HL-60 (cell line): ENCODE measurements at places on chromosomes 7 and 10.

- no peak for DNase-seq
Measured at GRCh38 chr10:43806831-43807640, 158.4 kb upstream of the ZNF32 start.

DNA sequence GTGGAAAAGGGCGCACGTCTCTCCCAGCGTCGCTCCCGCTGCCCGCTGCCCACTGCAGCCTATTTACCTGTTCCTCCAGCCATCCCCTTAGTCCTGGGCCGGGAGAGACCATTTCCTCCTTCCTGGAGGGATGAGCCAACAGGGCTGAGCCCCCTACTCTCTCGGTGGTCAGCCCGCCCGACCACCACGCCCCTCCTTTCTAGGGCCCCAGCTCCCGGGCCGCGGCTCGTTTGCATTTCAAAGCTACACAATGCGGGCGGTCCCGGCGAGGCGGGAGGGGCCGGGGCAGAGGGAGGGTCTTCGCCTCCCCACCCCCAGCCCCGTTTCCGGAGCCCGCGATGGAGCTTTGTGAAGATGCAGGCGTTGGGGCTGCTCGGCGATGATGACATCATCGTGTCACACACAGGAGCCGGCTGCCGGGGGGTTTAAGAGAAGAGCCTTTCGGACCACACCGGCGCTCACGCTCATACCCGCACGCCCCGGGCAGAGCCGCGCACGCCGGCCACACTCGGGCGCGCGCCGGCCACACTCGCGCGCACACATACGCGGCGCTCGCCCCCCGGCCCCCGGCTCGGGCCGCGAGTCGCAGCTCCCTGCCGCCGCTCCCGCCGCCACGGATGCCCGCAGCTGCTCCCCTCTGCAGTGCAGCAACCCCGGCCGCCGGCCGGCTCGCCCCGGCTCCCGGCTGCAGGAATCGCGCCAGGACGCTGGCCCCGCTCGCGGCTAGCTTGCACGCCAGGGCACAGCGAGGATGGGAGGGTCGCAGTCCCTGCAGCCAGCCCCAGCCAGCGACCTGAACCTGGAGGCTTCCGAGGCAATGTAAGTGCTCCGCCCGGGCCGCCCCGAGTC is 107.7 kb upstream of the BTBD16 start:
- no peak for DNase-seq

DNA sequence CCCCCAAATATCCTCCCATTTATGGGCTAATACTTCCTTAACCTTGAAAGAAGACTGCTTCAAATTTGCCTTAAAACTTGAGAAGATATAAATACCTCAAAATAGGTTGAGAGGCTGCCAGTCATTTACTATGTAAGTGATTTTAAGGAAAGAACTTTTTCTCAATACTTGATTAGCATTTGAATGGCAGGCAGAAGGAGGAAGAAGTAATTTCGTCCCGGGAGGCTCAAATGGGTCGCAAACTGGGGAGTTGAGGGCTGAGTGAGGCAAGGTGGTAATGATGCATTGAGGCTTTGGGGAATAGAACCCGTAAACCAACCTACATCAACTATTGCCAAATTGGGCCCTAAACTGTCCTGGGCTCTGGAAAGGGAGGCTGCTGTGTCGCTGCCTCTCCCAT is 11.1 kb downstream of the CAMK1D start:
- DNase-seq = no peak

DNA sequence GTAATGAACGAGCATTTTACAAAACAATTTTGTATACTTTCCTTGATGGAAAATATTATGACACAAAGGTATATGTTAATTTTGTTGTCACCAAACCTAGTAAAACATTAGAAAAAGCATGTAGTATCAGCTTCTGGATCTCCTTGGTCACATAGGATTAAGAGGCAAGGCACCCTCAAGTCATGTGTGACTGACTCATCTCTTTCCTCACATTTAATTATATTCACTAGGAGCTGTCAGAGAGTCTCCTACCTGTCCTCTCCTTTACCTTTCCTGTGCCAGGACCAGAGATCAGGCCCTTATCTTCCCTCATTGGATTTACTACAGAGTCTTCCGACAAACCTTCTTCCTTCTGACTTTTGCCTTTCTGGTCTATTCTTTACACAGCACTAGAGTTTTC is 111.3 kb upstream of the RPA3 start:
- no peak for DNase-seq

GRCh38 chr7:10632712-10633111 is 341.0 kb upstream of the PHF14 start:
- no peak for DNase-seq

GRCh38 chr7:98870121-98870651 is 372 bp upstream of the TMEM130 start:
- DNase-seq = peak; percentile 53

GRCh38 chr10:51596695-51597094 is 102.7 kb downstream of the CSTF2T start:
- DNase-seq = no peak

GRCh38 chr7:127892488-127893314 is 138.5 kb downstream of the LRRC4 start:
- DNase-seq = no peak

DNA sequence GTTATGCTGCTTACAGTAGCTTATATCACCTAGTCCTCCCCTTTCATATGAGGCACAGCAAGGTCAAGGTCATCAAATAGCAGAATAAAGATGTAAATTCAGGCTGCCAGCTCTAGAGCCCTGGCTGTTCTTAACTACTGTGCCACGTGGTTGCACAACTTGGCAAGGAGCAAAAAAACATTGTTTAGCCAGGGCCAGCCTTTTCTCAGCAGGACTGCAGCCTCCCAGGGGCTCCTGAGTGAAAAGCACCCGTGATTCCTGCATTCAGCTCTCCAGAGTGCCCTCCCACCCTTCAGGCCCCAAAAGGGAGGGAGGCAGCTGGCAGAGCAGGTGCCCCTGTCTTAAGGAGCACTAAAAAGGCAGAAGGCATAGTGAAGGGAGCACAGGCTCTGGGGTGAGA is 31.8 kb upstream of the TM9SF3 start:
- no peak for DNase-seq

GRCh38 chr7:78149787-78150186 is 351.2 kb downstream of the PHTF2 start:
- DNase-seq = no peak

DNA sequence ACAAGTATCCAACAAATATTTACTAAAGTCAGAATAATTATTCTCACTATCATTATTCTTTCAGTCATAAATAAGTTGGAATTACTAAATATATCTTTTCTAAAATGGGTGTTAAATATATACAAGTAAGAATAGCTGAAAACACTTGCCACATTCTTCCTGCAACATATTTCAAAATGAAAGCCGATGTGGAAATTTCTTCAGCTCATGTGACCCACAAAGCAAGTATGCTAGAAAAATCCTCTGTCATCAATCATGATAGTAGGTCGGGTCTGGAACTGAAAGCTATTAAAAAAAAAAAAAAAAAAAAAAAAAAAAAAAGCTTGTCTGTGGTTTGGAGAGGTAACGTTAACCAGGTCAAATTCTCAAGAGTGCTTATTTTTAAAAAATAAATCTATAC is 344.7 kb downstream of the NEBL start:
- no peak for DNase-seq

GRCh38 chr7:143250199-143250598 is 13.0 kb upstream of the GSTK1 start:
- no peak for DNase-seq

DNA sequence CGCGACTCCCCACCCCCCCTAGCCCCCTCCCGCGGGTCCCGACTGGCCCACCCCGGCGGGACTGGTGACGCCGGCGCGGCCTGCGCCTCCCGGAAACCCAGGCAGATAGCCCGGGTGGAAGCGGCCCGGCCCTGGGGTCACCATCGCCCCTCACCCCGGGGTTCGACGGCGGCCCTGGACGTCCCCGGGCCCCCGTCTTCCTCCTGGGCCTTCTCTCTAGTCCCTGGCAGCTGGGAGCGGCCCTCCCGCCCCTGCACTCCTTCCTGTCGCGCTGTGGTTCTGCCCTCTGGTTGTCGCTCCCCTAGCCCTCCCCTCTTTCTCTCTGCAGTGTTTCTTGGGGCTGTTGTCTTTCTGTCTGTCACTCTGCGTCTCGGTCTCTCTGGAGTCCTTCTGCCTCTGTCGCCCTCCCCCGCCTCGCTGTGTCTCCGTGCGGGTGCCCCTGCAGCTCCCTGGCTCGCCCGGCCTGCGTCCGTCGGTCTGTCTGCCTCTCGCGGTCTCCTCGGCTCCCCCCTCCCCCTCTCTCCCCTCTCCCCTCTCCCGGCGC is 90.5 kb upstream of the PAX2 start:
- no peak for DNase-seq

GRCh38 chr10:125158275-125158600 is 2.1 kb downstream of the CTBP2 start:
- no peak for DNase-seq

GRCh38 chr7:80439894-80440821 is 71.7 kb downstream of the GNAT3 start:
- DNase-seq = no peak

DNA sequence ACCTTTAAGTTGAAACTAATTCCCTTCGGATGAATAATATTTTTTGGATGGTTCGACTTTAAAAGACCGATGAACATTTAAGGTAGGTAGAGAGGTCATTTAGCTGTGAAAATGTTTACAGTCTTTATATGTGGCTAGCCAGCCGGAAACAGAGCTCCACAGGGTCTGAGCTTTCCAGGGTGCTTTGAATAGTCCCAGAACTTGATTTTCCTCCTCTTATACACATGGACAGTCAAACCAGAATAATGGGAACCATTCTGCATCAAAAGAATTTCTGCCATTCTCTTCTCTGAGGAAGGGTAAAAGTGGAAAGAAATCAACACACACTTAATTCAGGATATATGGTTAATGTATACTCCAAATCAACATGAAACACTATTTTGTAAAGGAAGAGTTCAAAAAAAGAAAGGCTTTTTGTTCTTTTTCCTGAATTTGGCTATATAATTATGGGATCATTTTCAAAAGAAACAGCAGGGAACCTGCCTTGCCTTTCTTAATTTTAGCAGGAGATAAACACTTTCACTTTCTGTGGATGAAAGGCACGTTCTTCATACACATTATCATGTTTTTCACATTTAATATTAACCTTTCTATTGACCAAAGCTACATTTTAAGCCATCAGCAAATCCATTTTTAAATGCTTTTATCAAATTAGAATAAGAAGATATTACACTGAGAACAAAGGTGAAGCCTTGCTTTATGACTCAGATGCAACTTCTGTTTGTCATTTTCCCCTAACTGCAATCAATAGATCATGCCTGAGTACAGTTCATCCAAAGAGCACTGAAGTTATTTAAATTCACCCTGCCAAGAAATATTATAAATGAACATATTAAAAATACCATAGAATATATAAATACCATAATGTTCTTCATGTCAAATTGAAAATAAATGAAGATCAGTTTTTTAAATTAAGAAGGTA is 307.3 kb downstream of the THSD7A start:
- DNase-seq = no peak

DNA sequence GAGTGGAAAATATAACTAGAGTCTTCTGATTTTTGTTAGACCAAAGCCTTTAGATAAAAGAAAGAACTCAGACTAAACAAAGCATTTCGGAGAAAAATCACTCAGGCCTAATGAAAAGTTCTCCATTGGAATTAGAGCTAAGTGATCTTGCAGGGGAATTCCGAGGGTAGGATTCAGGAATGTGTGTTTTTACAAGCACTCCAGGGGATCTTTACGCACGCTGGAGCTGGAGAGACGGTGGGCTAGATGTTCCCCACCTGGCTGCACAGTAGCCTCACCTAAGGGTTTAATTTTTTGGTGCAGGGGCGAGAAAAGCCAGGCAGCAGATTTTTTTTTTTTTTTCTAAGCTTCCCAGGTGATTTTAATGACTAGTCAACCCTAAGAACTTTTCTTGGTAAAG is 7.9 kb upstream of the PAPSS2 start:
- DNase-seq = no peak

- peak; percentile 8 for DNase-seq
Measured at GRCh38 chr10:72020914-72021809, 57.0 kb downstream of the CHST3 start.

- no peak for DNase-seq
Measured at GRCh38 chr7:125399408-125399807, 469.8 kb upstream of the POT1 start.

GRCh38 chr7:876972-877311 is 588 bp downstream of the GET4 start:
- peak; percentile 63 for DNase-seq

GRCh38 chr10:43427166-43427825 is 9.6 kb upstream of the ZNF487 start:
- no peak for DNase-seq

DNA sequence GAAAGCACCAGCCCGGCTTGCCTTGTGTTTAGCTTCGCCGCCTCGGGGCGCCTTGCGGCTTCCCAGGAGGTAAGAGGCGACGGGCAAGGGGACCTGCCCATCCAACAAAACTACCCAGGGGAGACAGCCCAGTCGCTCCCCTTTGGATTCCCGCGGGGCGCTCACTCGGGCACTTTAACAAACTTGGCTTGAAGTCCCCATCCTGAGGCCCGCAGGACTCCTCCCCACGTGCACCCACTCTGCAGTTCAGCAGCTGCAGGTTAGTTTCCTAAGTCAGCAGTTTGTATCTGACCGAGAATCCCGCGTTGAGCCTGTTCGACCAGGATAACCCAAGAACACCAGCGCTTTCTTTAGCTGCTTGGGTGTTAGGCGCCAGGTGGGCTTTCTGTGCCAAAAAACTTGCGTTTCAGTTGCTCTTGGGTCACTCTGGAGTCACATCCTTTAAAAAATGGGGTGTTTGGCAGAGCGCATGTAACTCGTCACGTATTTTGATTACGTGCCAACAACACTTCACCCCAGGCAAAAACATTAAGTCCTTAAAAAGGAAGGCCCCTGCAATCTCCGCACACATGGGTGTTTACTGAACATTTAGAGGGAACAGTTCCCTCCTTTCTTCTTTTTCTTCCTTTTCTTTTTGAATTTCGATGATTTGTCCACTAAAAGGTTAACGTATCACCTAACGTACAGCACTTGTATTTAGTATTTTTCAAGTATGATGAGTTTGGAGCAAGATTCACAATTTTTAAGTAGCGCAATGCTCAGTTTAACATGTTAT is 876 bp downstream of the DNAH11 start:
- DNase-seq = no peak

DNA sequence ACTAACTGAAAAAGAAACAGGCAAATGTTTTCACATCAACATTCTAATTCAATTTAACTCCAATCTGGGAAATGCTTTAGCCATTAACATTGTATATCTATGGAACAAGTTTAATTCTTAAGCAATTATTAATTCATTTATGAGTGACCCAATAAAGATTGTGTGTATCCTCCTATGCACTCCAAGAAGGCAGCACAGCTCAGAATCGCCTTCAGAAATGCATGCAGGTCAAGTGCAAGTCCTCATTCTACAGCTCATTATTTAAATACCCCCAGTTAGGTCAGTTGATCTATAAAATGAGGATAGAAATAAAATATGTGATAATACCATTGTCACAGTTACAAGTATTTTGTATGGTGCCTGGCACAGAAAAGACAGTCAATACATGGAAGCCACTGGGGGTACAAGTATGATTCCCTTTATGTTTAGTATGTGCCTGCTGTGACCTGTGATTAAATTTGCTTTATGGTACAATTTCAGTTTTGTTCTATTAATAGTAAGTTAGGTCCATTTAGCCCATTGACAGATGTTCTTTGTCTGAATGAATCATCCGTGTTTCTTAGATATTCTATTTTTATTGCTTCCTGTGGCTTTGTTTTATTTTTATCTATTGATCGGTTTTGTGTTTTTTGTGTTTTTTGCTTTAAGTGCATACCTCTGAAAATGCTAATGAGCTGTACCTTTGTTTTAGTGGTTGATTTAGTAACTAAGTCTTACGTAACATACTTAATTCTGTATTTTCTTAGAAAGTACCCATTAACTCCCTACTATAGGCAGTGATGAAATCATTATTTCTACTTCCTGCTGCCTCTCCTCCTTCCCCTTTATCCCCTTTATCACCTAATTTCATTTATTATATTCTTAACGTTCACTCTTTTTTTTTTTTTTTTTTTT is 42.8 kb downstream of the CPXM2 start:
- peak; percentile 37 for DNase-seq

- DNase-seq = no peak
Measured at GRCh38 chr10:48932831-48933664, 6.6 kb downstream of the LRRC18 start.
